ENCODE measurements at places on chromosomes 16 and 17.

DNA sequence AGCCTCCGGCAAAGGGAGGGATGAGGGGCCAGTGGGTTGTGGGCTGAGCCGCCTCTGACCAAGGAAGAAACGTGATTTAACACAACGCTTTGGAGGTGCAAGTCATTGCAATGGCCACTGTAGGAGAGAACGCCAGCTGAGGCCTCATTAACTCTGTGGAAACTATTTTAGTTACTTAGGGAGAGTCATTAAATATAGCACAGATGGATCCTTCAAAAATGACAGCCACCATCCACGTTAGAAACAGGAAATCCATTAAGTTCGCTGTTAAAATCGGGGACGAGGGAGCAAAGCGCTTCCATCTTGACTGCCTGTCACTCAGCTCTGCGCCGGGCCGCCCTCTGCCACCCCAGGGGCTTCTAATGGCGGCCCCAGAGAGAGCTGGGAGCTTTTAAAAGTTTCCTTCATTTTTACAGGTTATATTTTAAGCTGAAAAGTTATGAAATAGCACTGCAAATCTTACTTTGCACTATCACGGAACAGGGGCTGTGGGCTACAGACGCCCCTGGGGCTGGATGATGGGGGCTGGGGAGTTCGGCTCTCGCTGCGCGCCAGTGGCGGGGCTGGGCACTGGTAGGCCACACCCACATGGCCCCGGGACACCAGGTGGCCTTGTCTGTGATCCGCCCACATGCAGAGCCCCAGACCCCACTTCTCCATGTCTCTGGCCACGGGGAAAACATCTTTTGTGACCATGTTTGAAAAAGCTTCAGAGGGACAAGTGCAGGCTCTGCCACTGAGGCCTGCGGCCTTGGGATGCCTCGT is 54.6 kb downstream of the LMF1 start:
- DNase-seq, result no peak

DNA sequence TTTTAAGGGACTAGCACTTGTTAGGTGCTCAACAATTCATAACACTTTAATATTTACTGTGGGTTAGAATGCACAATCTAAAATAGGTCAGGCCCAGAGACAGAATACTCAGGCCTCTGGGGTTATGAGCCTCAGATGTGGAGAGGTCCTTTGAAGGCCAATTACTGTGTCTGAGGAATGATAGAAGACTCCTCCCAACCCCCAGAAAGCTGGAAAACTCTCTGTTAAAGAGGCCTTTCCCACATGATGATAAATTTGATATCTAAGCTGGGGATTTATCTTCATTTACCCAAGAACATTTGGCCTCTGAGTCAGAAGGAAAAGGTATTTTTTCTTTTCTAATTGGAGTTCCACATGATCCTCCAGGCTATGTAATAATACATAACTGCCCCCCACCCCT is 41.1 kb upstream of the MMD start:
- no peak for DNase-seq

DNA sequence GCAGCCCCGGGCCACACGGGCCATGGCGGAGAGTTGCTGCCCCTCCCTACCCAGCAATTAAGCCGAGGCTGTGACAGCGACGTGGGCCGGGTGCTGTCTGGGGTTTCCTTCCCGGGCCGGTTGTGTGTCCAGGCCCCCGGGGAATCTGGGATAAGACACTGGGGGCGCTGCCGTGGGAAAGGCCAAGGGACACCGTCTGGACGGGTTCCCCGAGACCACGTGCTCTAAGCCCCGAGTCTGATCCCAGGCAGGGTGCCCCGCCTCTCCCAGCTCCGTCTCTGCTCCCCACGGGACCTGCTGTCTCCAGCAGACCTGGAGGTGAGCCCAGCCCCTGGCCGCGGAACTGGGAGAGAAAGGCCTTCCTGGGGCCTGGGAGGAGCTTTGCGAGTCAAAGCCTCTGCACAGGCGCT is 92.2 kb downstream of the IRX3 start:
- no peak for DNase-seq

DNA sequence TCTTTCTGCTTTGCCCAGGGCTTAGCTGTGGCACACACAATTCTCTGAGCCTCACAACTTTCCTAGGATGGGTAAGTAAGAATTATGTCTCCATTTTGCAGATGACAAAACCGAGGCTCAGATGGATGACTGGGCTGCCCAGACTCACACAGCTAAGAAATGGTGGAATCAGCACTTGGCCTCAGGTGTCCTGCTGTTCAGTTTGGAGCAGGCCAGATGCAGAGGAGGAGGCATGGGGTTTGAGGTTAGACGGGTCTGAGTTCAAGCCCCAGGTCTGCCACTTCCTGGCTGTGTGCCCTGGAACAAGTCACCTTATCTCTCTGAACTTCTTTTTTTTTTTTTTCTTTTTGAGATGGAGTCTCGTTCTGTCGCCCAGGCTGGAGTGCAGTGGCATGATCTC is 1.7 kb upstream of the MEOX1 start:
- no peak for DNase-seq

DNA sequence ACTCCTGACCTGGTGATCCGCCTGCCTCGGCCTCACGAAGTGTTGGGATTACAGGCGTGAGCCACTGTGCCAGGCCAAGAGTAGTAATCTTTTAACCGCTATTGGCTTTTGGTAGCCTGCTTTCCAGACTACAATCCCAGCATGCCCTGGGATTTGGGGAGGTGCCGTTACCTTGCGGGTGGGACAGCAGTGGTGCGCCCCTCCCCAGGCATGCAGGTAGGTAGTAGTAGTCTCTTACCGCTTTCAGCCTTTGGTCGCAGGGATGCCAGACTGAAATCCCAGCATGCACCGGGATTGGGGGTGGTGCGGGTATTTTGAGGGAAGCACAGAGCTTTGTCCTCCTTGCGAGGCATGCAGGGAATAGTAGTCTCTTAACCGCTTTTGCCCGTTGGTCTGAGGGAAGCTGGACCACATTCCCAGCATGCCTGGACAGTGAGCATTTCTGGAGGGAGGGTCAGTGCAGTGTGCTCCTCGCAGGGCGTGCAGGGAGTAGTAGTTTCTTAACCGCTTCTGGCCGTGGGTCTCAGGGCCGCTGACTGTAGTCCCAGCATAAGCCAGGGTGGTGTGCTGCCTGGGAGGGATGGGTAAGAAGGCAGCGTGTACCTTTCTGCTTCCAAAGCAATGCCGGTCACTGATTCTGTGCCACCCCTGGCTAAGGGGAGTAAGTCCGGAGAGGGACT is 1686.8 kb downstream of the TP53TG3F start:
- no peak for DNase-seq

DNA sequence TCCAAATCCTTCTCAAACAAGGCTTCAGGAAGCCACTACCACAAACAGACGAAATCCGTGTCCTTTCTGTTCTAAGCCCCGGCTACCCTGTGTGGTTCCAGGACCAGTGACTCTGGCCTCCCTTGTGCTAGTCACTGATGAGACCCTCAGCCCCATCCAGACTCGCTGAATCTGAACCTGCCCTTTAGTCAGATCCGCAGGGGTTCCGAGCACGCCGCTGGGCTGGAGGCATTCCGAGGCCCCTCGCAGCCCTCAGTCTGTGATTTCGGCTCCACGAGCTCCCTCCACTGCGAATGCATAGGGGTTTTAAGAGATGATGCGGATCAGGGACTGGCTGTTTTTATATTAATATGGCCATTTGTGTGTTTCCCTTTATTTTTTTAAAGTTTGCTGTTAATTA is 292.7 kb downstream of the IRF8 start:
- DNase-seq, result no peak

- DNase-seq, result no peak
These were observed 36.1 kb downstream of the WNT3 start for GRCh38 chr17:46782250-46782953.

GRCh38 chr16:14475370-14476139 is 154.5 kb downstream of the PARN start:
- DNase-seq, result no peak

GRCh38 chr16:86298758-86299134 is 211.6 kb upstream of the FOXF1 start:
- DNase-seq, result no peak

GRCh38 chr16:27291106-27291505 is 22.5 kb upstream of the NSMCE1 start:
- no peak for DNase-seq

- no peak for DNase-seq
These were observed 20.7 kb downstream of the BANP start for GRCh38 chr16:87971933-87972332.

DNA sequence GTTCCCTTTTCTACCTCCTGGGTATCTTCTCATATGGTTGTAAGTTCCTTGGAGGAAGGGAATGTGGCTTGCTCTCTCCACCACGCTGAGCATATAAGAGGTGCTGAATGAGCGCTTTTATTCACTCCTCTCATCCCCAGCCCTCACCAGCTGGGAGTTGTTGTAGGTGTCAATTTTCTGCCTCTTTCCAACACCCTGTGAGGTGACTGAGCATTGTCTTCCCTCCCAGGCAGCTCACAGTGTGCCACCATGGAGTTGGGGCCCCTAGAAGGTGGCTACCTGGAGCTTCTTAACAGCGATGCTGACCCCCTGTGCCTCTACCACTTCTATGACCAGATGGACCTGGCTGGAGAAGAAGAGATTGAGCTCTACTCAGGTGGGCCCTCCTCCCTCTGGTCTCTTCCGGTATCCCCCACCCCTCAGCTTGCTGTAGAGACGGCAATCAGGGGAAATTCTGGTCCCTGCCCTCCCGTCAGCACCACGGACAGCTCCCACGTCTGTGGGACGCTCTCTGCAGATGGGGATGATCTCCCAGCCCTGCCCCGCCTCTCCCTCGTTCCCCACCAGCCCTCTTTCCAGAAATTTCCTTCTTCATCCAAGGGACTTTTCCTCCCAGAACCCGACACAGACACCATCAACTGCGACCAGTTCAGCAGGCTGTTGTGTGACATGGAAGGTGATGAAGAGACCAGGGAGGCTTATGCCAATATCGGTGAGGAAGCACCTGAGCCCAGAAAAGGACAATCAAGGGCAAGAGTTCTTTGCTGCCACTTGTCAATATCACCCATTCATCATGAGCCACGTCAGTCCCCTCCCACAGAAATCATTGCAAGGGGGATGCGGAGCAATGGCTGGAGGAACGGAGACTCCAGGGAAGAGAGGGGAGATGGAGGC is 18.3 kb downstream of the CIITA start:
- DNase-seq, result no peak

- DNase-seq, result no peak
These were observed 35.4 kb downstream of the ARSG start for GRCh38 chr17:68326681-68327080.

DNA sequence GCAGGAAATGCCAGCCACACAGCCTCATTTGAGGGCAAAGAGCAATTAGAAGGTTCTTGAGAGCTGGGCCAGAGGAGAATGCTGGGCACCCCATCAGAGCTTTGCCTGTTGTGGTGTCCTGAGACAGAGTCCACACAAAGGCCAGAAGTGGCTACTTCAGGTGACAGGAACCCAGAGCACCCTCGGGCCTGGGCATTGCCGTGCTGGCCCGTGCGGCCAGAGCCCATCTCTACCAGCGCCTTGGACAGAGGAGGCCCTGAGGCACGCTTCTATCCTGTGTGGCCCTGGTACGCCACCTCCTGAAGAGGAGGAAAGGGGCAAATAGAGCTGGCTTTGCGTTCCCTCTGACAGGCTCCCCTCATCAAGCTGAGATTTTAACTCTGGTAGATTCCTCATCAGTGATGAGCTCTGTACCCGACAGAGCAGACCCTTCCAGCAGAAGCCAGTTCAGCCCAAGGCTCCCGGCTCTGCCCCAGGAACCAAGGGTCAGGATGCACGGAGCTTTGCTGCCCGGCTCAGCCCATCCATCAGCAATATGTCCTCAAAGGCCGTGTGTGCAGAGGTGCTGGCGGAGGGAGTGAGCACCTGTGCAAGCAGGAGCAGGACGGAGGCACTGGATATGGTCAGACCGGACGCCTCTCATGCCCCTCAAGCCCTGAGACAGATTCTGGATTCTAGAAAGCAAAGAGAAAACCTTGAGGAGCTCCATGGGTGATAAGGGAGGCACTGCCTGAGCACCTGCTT is 3.4 kb upstream of the RASD1 start:
- DNase-seq, result no peak

DNA sequence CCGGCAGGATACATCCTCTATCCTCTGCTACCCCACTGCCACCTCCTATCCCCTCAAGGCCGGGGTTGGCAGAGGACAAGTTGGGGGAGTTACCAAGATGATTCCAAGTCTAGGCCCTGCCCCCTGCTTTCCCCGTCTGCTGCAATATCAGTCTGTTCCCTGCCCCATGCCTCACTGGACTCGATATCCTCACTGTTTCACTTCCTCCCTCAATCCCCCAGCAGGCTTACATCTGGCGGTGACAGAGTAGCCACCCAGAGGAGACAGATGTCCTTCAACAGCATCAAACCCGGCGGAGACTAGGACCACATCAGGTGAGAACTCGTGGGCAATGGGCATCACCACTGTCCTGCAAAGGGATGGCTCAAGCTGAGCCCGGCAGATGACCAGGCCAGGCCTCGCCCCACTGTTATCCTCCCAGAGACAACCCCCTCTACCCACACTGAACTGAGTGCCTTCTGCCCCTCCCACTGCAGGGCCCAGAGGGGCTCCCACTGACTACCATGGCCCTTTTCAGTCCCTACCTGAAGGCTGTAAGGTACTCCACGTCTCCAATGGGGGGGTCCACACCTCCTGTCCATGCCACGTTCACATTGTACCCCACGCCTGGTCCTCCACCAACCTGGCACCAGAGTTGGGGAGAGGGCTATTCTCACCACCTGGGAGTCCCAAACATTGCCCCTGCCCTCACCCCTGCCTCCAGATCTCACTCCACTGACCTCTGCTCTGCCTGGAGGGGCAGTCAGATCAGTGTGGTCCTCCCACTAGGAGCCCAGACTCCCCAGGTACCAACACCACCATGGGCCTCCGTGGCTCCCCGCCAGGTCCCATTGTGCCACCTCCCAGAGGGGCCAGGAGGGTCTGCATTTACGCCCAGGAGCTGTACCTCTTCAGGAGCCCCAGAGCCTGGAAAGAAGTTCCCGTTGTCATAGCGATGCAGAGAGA is 9.6 kb downstream of the G6PC3 start:
- DNase-seq, result no peak

- DNase-seq, result no peak
These were observed 67.9 kb downstream of the FTO start for GRCh38 chr16:53771655-53772497.

DNA sequence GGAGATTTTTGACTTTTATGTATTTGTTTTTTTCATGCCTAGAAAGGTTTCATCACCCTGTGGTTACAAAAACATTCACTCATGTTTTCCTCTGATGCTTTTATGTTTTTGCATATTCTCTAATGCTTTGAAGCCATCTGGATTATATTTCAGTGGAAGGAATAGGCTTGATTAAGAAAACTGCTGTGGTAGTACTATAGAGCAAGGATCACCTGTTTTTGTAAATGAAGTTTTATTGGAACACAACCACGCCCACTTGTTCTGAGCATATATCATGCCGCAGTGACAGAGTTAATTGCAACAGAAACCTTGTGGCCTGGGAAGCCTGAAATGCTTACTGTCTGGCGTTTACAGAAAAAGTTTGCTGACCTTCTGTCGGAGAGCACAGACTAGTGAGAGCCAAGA is 11.5 kb downstream of the COX10 start:
- DNase-seq, result peak; percentile 29

- no peak for DNase-seq
These were observed 6.4 kb upstream of the FOXJ1 start for GRCh38 chr17:76147211-76148014.

DNA sequence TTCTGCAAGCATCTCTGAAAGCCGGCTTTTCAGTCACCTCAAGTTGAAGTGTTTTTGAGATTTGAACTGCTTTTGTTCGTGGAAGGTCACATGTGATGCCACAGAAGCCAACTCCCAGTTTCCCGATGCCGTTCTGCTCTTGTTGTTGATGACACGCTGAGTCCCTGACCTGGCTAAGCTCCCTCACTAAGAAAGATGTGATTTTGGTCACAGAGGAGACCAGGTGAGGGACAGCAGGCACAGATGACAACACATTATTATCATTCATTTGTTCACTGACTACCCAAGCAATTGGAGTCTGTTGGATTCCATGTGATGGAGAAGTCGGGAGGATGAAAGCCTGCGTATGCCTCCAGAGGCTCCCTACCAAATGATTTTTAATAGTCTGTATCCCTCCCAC is 822.4 kb upstream of the RBFOX1 start:
- no peak for DNase-seq
